ENCODE measurements at places on chromosomes 6 and 20.

DNA sequence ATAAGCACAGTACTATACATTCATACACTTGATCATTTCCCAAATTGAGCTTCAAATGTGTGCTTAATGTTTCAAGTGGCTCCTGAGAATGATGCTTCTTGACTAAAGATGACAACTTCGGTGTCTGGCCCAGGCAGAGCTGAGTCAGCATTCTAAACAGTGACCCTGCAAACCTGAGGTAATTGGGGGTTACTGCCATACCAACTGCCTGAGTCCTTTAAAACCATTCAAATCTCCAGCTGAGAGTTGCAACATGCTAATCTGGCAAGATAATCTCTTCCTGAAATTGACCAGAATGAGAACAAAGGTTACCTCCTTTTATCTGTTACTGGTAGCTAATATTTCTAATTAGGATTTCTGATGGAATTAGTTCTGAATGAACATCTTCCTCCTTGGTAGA is 8.2 kb downstream of the BACH2 start:
- DNase-seq, result no peak

GRCh38 chr6:137967689-137968454 is 100.8 kb downstream of the TNFAIP3 start:
- no peak for DNase-seq

GRCh38 chr6:121652726-121653623 is 217.5 kb downstream of the GJA1 start:
- DNase-seq, result no peak

GRCh38 chr20:25282796-25283195 is 34.9 kb downstream of the PYGB start:
- DNase-seq, result no peak

- DNase-seq, result no peak
These were observed 165.9 kb downstream of the SASH1 start for GRCh38 chr6:148508401-148509041.

- no peak for DNase-seq
These were observed 26.7 kb downstream of the SERPINB9 start for GRCh38 chr6:2876210-2877056.

Data from CMK (cell line).